Muscle of back (tissue), 13 donors: ENCODE measurements at places on chromosomes 13 and 19.

- no peak for DNase-seq
Observed at GRCh38 chr19:18220632-18221275, 5.5 kb downstream of the PDE4C start.

DNA sequence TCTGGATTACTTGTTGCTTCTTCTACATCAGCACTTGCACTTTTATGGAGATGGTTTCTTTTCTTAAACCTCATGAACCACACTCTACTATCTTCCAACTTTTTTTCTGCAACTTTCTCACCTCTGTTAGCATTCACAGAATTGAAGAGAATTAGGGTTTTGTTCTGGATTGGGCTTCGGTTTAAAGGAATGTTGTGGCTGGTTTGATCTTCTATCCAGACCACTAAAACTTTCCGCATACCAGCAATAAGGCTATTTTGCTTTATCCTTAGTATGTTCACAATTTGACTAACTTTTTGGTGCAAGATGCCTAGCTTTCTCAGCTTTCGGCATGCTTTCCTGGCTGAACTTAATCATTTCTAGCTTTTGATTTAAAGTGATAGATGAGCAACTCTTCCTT lies 666.7 kb upstream of the MIR17HG start:
- no peak for DNase-seq

DNA sequence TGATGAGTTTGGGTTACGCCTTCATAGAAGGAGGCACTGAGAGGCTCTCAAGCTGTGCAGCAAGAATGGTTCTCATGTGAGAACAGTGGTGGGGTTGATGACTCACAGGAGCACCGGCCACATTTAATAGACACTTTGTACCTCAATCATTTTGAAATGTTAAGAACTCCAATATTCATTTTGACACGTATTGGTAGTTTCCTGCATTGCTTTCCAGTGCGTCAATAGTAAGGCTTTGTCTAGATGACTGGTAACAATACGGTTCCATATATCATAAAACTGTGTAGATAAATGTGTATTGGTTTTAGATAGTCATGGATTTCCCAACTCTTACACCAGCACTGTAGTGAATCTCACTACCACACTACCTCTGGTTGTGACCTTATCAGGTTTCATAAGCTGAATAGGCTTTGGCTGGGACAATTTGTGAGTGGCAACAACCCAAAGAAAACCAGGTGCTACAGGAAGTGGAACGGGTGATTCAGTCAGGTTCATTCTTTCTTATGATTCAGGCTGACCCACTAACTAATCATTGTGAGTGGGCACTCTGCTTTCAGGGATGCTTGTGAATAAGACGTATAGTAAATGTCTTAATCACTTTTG lies 362.6 kb downstream of the KLF5 start:
- no peak for DNase-seq

DNA sequence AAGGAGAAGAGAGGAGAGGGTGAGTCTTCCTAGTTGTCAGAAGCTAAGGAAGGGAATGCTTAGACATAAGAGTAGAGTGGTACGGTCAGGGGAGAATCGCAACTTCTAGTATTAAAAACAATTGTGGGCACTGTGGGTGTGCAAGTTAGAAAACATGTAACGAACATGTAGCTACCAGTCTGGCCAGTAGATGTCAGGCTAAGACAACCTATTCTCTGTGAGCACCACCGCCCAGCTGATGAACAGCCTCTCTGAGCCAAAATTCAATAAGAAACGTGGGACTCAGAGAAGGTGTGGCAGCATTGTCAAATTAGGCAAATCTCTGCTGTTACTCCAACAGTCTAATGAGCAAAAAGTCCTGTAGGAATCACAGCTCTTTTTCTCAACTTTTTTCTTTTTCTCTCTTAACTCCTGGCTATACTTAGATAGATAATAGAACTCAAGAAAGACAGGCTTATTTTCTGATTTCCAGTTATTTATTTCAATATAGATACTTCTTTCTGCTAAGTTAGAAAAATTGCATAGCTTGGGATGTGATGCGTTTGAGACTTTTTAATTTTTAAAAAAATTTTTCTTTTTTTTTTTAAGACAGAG lies 186.2 kb downstream of the USP12 start:
- peak; percentile 81 for DNase-seq

GRCh38 chr19:40257096-40257517 lies 28.0 kb downstream of the AKT2 start:
- no peak for DNase-seq

- DNase-seq = no peak
Observed at GRCh38 chr19:39746836-39747529, 9.2 kb upstream of the CLC start.

DNA sequence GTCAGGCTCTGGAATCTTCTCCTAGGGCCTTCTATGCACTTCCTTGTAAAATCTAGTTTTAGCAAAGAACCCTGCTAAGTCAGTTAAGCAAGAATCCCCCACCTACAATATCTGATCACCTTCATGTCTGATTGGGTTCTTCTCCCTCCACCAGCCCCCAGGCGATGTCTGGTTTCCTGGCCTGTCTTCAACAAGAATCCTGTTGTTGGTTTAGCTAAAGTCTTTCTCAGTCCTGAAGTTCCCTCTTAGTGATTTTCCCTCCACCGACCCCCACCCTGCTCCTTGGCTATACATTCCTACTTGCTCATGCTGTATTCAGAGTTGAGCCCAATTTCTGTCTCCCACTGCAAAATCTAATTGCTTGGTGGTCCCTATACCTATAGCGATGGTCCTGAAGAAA lies 35.2 kb upstream of the SLC46A3 start:
- DNase-seq = no peak

DNA sequence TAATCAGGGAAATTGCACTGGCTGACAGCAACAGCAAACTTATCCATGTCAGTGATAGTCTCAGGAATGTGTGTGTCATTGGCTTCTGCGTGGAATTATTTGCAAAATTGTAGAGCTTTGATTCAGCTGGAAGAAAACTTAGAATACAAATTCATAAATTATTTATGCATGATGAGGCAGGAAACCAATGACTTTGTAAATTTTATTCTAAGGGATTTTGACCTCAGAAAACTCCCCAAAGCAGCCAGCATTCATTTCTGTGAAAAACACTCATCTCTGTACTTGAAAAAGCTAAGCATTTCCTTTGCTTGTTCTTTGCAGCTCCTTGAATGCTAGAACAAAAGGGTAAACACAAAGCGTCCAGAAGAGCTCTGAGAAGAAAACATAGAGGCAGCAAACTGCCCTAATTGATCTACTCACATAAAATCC lies 162.4 kb downstream of the DCT start:
- DNase-seq = peak; percentile 32

GRCh38 chr19:38142176-38143035 lies 81.6 kb downstream of the DPF1 start:
- DNase-seq = peak; percentile 36

DNA sequence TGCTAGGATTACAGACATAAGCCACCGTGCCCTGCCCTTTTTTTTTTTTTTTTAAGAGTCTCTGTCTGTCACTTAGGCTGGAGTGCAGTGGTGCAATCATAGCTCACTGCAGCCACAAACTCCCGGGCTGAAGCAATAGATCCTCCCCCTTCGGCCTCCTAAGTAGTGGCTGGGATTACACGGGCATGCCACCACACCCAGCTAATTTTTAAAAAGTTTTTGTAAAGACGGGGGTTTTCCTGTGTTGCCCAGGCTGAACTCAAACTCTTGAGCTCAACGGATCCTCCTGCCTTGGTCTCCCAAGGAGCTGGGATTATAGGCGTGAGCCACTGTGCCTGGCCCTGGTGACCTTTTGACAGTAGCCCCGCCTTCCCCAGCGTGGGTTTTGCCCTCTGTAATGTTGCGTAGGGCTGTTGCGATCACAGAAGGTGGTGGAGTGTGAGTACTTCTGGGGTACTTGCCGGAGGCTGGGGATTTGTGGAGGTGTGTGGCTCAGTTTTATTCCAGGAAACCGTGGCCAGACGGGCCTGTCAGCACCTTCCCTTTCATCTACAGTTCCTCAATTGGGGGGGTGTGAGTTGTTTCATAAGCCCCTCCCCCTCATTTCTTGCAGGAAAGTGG lies 11.6 kb upstream of the RETN start:
- no peak for DNase-seq

GRCh38 chr19:19053508-19054314 lies 10.1 kb upstream of the SLC25A42 start:
- no peak for DNase-seq

GRCh38 chr13:98678741-98679140 lies 73.7 kb downstream of the SLC15A1 start:
- no peak for DNase-seq

GRCh38 chr13:76387566-76387965 lies 498.6 kb downstream of the KCTD12 start:
- DNase-seq = no peak

DNA sequence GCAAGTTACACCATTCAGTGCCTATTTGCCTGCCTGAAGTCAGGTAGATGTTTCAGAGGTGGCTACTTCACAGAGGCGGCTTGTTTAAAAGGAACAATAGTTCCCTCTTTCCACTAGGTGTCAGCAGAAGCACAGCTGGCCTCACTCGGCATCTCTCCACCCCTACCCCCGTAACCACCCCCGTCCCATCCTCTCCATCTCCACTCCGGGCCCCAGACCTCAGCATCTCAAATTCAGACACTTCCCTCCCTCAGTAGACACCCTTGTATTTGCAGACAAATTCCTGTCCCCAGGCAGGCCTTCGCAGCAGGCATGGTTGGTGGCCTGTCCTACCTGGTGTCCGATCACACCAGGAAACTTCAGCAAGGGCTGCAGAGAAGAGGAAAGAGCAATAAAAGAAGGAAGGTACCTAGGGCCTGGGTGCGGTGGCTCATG lies 9.1 kb upstream of the DPP9 start:
- peak; percentile 54 for DNase-seq

- no peak for DNase-seq
Observed at GRCh38 chr13:77699059-77699680, 1.7 kb downstream of the SLAIN1 start.

GRCh38 chr13:107937848-107938247 lies 277.5 kb downstream of the LIG4 start:
- no peak for DNase-seq

GRCh38 chr13:62697701-62698100 lies 1282.1 kb upstream of the PCDH20 start:
- no peak for DNase-seq

DNA sequence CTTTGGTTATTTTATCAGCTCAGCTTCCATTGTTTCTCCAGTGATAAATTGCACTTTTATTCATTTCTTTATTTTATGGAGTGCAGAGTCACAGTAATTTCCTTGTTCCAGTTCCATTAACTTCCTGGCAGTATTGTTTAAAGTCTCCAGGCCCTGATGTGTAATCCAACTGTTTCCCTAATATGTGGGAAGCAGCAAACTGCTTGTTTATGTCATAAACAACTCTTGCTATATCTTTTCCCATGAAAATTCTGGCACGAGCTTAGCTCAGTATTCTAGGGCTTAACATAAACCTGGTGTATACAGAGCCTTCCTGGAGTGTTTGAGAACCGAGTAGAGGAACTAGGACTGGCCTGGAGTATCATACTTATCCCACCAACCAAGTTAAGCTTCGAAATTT lies 83.5 kb upstream of the ARGLU1 start:
- peak; percentile 18 for DNase-seq

- DNase-seq = no peak
Observed at GRCh38 chr19:45542234-45542668, 35.0 kb downstream of the VASP start.

GRCh38 chr13:48181482-48182145 lies 51.4 kb upstream of the ITM2B start:
- DNase-seq = no peak

- peak; percentile 14 for DNase-seq
Observed at GRCh38 chr19:33794683-33795369, 1.8 kb upstream of the KCTD15 start.

DNA sequence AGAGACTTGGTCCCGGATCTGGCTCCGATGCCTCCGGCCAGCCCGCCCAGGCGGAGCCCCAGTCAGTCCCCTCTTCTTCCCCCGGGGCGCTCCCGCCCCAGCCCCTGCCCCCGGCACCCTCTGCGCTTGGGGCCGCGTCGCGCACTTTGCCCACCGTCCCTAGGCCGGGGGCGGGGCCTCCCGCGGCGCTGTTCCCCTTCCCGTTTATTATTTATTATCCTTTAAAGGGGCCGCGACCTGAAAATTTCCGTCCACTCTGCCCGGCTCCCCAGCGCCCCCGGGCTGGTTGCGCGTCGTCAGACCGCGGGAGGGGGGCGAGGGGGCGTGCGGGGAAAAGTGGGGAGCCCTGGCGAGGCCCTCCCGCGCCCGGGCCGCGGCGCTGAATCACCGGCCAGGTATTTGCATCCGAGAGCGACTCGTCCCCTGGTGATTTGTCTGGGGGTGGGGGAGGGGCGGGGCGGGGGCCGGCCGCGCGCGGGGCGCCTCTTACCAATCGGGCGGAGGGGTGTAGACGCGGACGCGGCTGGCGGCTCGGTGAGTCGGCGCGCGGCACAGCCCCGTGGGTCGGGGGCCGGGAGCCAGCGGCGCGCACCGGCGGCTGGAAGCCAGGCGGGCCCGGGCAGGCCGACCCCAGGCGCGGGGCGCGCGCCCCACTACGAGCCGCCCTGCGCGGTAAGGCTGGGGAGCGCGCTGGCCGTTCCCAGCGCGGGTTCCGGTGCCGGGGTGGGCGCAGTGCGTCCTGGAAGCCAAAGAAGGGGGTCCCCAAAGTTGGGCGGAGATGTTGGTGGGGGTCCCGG lies at the start of gene ARID3A:
Gene ARID3A, plus strand, starts transcription at position 510 of the 797 bp plus-strand sequence. CDS start 3,494 bp downstream, outside the sequence.
- peak; percentile 90 for DNase-seq

DNA sequence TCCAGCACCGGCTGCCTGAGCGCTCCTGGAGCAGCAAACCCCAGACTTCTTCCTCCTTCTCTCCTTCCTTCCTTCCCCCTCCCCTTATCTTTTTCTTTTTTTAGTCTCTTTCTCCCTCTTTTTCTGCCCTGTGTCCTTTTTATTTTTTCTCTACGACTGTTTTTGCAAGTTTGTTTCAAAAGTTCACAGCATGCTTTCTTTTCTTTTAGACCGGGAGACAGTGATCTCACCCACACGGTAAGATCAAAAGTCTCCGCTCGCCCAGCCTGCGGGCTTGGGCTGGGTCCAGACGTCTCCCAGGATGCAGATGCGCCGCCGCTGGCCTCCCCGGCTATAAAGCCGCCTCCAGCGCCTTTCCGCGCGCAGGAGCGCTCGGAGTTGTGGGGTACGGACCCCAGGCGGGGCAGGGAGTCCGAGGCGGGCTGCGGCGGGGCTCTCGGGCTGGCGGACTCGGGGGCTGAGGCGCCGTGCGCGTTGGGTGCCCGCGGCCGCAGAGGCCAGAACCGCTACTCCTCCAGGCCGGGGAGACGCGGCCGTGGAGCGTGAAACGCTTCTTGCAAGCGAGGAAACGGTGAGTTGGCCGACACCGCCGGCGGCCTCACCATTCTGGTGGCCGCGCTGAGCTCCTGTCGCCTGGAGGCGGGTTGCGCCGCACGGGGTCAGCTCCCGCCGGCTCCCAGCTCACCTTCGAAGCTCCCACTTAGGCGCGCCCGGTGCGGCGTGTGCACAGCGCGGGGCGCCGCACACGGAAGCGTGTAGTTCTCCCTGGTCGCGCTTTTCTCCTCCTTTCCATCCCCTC lies 2.0 kb upstream of the TSHZ3 start:
- DNase-seq = peak; percentile 31

GRCh38 chr13:72230131-72230530 lies 363.1 kb upstream of the DACH1 start:
- DNase-seq = no peak

GRCh38 chr13:82833923-82834322 lies 1048.4 kb downstream of the SLITRK1 start:
- DNase-seq = no peak
